NAMALWA (cell line): ENCODE measurements at places on chromosomes 1 and 21.

DNA sequence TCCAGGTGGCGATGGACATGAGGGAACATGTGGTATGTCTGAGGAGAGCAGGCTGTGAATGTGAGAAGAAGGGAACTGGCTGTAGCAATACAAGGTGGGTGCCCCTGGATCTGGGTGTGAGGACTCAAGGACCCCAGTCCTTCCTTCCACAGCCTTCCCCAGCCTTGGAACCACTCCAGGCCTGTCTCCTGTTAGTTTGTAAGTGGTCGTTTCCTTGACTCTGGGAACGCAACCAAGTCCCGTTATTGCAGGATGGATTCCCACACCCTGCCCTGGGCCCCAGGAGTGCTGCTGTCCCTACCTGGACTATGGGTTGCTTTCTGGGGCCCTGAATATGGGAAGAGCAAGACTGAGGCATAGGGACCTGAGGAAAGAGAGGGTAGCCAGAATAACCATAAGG is 47.2 kb upstream of the VANGL1 start:
- DNase-seq: no peak

DNA sequence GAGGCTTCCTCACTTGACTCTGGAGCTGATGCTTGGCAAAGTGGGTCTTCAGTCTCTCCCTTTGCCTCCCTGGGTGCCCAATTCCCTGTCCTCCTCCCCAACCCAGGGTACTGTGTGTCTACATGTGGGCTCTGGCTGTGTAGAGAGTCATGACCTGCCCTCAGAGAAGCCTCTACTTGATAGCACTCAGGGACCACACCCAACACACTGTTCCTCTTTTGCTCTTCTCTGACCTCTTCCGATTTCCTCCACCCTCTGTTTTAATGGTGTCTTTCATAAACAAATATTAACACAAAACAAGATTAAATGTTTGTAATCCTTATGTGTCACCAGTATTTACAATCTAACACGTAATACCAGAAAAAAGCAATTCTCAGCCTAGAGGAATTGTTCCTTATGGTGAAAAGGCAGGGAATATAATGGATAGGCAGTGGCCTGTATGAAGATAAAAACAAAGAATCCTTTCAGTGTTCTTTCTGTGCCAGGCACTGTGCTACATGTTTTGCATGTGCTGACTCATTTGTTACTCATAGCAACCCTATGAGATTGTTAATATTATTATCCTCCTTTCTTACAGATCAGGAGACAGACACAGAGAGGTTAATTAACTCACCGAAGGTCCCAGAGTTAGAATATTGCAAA is 58.2 kb downstream of the HSD3B1 start:
- no peak for DNase-seq

DNA sequence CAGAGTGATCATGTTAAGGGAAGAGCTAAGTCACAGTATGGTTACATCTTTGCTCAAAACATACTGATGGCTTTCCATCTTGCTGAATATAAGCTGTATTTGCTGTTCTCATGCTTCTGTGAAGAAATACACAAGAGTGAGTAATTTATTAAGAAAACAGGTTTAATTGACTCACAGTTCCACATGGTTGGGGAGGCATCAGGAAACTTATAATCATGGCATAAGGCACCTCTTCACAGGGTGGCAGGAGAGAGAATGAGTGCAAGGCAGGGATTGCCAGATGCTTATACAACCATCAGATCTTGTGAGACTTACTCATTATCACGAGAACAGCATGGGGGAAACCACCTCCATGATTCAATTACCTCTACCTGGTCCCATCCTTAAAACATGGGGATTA is 24.4 kb upstream of the RGS5 start:
- DNase-seq: no peak

DNA sequence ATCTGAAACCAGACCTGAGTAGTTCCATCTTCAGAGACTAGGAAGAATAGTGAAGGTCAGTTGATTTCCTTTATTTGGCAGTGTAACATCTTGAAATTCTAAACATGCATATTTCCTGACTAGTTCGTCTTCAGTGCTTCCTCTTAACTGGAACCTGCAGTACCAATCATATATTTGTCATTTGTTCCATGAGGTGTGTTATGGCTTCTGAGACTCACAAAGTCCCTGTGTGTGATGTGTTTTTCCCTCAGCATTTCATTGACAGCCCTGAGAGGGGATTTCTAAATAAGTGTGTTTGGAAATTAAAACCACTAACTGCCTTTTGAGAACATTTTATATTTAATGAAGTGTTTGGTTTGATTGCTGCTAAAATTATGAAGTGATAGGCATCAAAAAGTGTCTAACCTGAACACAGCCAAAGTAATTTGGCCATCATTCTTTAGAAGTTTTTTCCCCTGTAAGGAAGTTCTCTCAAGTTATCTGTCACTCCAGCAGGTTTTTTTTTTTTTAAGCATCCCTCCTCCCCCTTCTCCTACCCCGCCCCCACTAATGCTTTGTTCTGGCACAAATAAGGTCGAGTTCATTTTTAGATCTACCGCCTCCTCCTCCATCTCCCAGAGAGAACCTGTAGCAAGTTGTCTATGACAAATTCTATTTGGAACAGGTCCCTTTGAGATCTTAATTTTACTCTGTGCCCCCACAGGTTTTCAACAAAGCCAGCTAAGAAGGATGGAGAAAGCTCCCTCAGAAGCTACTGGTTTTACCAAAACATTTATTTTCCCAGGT is 61.4 kb downstream of the TMEM200B start:
- DNase-seq: no peak

GRCh38 chr1:108208724-108209446 is 8.7 kb upstream of the SLC25A24 start:
- DNase-seq: no peak

GRCh38 chr21:33971492-33972013 is 55.9 kb upstream of the ATP5PO start:
- no peak for DNase-seq

- no peak for DNase-seq
Measured at GRCh38 chr1:174131032-174131638, 28.2 kb upstream of the RABGAP1L start.

GRCh38 chr1:28113242-28113572 is 24.8 kb upstream of the EYA3 start:
- DNase-seq: peak; percentile 45

- no peak for DNase-seq
Measured at GRCh38 chr1:168498956-168499687, 44.7 kb downstream of the XCL2 start.

DNA sequence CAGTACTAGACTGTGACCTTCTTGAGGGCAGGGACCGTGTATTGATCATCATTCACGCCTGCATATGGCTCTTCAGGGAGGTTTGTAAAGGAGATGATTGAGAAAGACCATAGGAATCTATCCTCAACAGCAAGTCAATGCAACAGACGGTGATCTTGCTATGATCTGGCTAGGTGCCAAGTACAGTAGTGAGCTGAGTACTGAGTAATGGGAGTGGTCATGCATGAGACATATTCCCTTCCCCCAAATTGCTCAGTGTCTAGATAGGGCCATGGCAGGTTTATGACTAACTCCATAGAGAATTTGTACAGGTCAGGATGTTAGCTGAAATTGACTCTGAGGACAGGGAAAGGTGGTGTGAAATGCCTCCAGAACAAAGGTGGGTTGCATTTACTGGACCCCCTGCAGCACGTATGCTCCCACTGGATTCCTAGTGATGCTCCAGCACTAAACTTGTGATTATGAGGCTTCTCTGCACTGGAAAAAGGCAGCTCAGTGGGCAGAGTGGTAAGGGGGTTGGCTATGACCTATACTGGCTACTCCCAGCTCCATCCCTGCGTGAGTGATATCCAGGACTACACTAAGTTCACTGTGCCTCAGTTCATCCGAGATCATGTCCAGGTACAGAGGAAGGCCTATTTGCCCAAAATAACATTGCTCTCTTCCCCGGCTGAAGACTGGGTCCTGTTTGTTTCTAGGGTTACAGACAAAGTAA is 37.2 kb downstream of the KCNJ6 start:
- DNase-seq: peak; percentile 16

- DNase-seq: no peak
Measured at GRCh38 chr1:229385853-229386456, 43.1 kb upstream of the CCSAP start.

DNA sequence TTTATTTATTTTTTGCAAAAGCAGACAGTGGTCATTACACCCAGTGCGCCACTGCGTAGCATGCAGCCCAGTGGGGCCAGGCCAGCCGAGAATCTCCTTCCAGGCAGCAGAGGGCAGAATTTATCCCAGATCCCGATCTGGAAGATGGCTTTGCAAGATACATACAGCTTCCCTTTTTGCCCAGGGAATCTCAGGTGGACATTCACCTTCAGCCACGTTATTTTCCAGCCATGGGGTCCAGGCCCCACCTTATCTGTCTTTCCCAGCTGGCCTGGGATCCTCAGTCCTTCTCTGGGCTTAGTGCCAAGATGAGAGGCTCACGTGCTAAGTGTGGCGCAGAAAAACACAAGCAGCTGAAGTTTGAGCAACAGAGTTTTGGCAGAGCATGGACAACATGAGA is 123.6 kb downstream of the AJAP1 start:
- DNase-seq: no peak

- DNase-seq: no peak
Measured at GRCh38 chr1:93171549-93172034, 8.6 kb downstream of the TMED5 start.

DNA sequence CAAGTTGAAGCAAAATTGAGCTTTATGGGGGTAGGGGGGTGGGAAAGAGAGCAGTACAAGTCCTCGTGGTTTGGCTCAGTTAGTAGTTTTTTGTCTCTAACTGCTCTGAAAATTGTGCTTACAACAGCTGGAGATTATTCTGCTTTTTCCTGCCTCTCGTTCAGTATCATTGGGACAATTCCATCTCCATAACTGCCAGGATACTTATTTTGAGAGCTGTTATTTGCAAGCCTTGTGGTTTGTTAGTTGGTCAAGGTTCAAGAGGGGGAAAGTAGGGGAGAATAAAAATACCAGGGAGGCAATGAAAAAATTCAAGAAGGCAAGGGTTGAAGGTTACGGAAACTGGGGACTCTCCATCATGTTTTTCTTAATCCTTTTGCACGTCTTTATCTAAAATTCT is 811.8 kb upstream of the ADGRL2 start:
- no peak for DNase-seq

DNA sequence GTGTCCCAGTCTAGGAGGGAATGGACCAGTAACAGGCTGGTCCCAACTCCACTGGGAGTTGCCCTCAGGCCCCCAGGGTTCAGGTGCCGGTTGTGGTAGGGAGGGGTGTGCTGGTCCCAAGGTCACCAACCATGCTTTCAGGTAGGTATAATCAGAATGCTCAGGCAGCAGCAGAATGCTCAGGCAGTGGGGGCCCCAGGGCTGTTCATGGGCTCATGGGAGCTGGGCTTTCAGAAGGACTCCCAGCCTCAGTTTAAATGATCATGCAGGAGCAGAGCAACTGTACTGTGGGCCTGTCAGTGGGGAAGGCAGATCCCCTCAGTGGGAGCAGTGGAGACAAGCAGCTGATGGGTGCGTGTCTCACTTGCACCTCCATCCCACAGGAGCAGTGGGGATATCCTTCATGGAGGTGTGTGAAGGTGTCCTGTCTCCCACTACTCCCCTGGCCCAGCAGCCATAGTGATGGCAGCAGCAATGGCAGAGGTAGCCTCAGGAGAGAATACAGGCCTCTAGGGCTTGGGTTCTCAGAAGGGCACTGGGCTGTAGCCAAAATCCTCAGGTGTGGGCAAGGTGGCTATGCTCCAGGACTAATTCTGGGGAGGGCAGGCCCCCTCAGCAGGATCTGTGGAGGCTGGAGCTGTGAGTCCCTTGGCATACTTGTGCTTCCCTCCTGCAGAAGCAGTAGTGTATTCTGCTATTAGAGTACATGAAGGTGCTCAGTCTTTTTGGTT is 917.3 kb upstream of the B3GALT2 start:
- no peak for DNase-seq

DNA sequence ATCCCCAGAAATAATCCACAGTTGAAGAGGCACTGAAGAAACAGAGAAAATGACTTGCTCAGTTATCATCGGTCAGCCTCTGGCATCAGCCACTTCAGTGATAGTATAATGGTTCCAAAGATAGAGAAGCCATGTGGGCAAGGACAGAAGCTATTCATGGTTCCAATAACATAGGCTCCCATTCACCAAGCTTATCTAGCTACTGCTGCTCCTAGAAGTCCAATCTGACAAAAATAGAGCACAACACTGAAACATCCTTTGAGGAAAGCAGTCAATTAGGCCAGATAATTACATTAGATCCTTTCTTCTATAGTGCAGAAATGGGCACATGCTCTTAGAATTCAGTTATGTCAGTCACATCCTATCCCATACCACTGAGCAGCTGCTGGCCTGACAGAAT is 33.5 kb upstream of the CRB1 start:
- no peak for DNase-seq

- DNase-seq: no peak
Measured at GRCh38 chr1:26089125-26089524, 21.7 kb upstream of the TRIM63 start.

DNA sequence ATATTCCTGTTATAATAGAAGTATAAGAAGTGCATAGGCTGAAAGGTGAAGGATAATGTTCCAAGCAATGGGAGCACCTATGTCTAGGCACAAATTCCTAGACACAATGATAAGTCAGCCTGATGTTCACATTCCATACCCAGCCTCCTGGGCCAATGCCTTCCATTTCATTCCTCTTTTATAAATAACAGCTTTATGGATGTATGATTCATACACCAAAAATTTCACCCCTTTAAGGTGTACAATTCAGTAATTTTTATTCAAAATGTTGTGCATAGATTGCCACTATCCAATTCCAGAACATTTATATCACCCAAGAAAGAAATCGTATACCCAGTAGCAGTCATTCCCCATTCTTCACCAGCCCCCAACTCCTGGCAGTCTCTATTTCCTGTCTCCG is 118.8 kb downstream of the BRINP2 start:
- DNase-seq: no peak

DNA sequence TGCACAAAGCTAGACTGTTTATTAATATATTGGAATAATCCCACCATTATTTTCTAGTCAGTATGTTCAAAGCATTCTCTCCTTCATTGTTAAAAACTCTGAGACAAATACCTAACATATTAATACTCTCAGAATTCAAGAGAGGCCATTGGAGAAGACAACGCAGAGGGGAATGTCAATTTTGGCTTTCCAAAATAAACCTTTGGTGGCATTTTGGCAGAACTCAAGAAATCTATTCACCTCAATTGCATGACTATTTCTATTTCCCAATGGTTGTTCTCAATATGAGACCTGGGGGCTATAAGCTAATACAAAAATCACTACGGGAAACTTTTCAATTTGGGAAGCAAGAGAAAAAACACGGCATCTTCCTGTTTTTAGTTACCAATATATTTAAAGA is 58.5 kb downstream of the RUSC1 start:
- no peak for DNase-seq

GRCh38 chr1:70066711-70067110 is 138.7 kb downstream of the LRRC40 start:
- DNase-seq: no peak
